ENCODE measurements at places on chromosomes 4 and X. TPM values are rescaled to one million over a fixed set of nuclear protein-coding genes. Genes with fewer than 3 reads are reported as not detected.

Gene ALPK1
- total RNA-seq, result 17.8 TPM

Gene STPG2
- not detected for total RNA-seq

Gene NR3C2
- 11.6 TPM for total RNA-seq

Gene HSD17B13
- total RNA-seq, result 0.65 TPM

Gene CLTRN
- not detected for total RNA-seq

Gene FAM114A1
- 82.1 TPM for total RNA-seq

Gene XG
- total RNA-seq, result 3.5 TPM

Gene NWD2
- 2.0 TPM for total RNA-seq

Gene DTHD1
- 0.84 TPM for total RNA-seq

Gene GLRB
- 3.4 TPM for total RNA-seq

Gene GNRHR
- not detected for total RNA-seq

Gene HEPH
- 4.3 TPM for total RNA-seq

Gene PDGFC
- 33.0 TPM for total RNA-seq

Gene ITM2A
- 41.3 TPM for total RNA-seq

Gene COX7B2
- not detected for total RNA-seq

Gene PNMA6F
- total RNA-seq, result not detected

Gene FHDC1
- 0.96 TPM for total RNA-seq

Gene SOD3
- 79.5 TPM for total RNA-seq

Gene UGT2A1
- not detected for total RNA-seq

Gene CLIC2
- 61.8 TPM for total RNA-seq

Gene SETD7
- 90.7 TPM for total RNA-seq

Gene NRK
- total RNA-seq, result 1.1 TPM

Gene FHIP1A
- total RNA-seq, result 4.7 TPM

Gene MSX1
- total RNA-seq, result 20.5 TPM

Gene GAB3
- total RNA-seq, result 22.5 TPM

Gene LDB2
- 191 TPM for total RNA-seq

Gene TMA16
- 30.8 TPM for total RNA-seq

Gene VCX3A
- total RNA-seq, result not detected

Gene GPC4
- total RNA-seq, result 13.1 TPM

Gene LRIT3
- total RNA-seq, result 0.19 TPM

Gene PLP1
- total RNA-seq, result 0.38 TPM

Gene CRMP1
- 1.9 TPM for total RNA-seq

Gene FDCSP
- not detected for total RNA-seq

Gene NXF2B
- not detected for total RNA-seq

Gene EFHC2
- 1.6 TPM for total RNA-seq

Gene POLA1
- total RNA-seq, result 5.7 TPM

Gene CCNG2
- total RNA-seq, result 38.8 TPM

Gene AMBN
- total RNA-seq, result not detected

Gene NUDT11
- 2.6 TPM for total RNA-seq

Gene ZDHHC15
- total RNA-seq, result 1.8 TPM

Gene XAGE1A
- not detected for total RNA-seq

Gene QDPR
- 58.7 TPM for total RNA-seq

Gene ARHGAP6
- total RNA-seq, result 45.5 TPM

Gene QRFPR
- not detected for total RNA-seq

Gene INPP4B
- total RNA-seq, result 54.2 TPM

Gene CTSO
- 15.3 TPM for total RNA-seq

Gene TMEM192
- 15.2 TPM for total RNA-seq
